Mammary epithelial cell (primary cell): ENCODE measurements at places on chromosomes 16 and 17. TPM values are rescaled to one million over a fixed set of nuclear protein-coding genes. Genes with fewer than 3 reads are reported as not detected.

- no peak for DNase-seq
These were observed 70.4 kb downstream of the METRNL start for GRCh38 chr17:83149761-83150251.

DNA sequence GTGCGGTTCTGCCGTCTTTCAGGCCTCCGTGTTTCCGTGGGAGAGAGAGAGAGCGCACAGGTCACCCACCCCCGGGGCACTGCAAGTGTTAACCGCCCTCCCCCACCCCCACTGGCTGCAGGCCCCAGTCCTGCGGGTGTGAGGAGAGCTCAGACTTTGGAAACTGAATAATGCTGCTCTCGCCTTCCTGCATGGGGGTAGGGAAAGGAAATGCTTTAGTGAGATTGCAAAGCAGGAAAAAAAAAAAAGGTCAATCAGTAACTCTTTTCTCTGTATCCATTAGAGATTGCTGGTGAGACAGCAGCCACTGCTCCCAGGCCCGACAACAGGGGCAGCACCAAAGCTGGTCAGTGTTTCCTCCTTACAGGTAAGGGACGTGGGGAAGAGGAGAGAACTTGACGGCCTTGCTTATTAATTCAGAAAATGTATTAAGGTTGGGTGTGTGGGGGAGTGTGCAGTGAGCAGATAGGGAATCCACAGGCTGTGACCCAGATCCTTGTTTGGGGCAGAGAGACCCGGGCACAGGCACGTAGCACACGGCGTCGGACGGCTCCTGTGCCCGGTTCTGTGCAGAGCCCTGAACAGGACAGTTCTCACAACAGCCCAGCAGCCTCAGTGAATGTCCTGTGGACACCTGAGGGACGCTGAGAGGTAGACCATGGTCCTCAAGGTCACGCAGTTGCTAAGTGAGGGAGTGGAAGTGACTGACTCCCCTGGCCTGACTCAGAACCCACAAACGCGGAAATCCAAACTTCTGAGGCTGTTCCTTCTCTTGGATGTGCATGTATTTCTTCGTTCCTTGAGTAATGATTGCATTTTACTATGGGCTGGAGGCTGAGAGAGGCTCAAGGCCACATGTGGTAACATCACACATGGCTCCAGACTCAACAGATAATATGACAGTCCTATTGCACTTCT is 156.5 kb downstream of the FOXL1 start:
- DNase-seq, result no peak

DNA sequence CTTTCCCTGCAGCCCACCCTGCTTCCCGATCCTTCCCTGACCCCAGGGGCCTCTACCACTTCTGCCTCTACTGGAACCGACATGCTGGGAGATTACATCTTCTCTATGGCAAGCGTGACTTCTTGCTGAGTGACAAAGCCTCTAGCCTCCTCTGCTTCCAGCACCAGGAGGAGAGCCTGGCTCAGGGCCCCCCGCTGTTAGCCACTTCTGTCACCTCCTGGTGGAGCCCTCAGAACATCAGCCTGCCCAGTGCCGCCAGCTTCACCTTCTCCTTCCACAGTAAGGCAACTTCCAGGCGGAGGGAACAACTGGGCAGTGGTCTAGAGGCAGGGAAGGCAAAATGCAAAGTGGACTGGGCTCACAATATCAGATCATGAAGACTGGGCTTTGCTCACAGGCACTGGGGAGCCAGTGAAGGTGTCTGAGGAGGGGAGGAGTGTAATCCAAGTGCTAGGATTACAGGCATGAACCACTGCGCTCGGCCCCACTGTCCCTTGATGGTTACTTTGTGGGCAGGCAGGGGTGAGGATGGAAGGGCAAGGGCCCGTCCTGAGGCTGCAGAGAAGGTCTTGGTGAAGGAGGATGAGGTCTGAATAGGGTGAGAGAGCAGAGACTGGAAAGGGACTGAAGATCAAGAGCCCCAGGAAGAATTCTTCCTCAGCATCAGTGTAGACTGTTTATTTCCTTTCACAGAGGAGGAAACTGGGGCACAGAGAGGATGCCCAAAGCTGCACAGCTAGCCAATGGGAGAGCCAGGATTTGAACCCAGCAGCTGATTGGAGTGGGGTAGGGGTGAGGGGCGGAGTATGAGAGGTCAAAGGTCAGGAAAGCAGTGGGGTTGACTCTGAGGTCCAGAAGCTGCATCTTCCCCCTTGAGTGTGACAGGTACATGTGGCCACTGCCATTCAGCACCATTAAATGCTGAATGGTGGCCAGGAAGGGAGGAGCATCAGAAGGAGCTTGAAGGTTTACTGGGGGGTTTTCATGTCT is 16.5 kb upstream of the ADGRG3 start:
- DNase-seq, result no peak

- no peak for DNase-seq
These were observed 35.0 kb downstream of the BCAS3 start for GRCh38 chr17:60712675-60713074.

DNA sequence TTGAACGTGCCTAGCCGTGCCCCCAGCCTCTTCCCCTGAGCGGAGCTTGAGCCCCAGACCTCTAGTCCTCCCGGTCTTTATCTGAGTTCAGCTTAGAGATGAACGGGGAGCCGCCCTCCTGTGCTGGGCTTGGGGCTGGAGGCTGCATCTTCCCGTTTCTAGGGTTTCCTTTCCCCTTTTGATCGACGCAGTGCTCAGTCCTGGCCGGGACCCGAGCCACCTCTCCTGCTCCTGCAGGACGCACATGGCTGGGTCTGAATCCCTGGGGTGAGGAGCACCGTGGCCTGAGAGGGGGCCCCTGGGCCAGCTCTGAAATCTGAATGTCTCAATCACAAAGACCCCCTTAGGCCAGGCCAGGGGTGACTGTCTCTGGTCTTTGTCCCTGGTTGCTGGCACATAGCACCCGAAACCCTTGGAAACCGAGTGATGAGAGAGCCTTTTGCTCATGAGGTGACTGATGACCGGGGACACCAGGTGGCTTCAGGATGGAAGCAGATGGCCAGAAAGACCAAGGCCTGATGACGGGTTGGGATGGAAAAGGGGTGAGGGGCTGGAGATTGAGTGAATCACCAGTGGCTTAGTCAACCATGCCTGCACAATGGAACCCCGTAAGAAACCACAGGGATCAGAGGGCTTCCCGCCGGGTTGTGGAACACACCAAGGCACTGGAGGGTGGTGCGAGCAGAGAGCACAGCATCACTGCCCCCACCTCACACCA is 724 bp downstream of the GAA start:
- DNase-seq, result peak; percentile 27

DNA sequence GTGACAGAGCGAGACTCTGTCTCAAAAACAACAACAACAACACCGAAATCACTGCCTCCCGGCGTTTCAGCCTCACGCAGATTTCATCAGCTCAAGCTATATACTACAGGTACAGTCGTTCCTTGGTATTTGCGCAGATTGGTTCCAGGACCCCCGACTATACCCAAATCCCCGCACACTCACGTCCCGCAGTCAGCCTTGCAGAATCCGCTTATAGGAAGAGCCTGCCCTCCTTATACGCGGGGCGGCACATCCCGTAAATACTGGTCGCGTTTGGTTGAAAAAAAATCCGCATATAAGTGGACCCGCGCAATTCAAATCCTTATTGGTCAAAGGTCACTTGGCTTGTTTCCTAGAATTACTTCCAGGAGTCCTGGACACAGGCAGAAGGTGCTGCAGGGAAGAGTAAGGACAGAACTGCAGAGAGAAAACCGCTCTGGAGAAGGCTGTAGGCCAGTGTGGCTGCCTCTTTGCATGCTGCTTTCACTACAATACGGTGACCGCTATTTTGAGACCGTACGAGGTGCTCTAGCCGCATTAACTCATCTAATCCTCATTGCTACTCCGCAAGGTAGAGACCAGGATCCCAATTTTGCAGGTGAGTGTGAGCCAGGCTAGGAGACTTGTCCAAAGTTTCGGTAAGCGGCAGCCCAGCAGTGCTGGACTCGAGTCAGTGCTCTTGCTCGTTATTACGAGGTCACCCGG is 718 bp downstream of the NDUFAB1 start:
- no peak for DNase-seq

DNA sequence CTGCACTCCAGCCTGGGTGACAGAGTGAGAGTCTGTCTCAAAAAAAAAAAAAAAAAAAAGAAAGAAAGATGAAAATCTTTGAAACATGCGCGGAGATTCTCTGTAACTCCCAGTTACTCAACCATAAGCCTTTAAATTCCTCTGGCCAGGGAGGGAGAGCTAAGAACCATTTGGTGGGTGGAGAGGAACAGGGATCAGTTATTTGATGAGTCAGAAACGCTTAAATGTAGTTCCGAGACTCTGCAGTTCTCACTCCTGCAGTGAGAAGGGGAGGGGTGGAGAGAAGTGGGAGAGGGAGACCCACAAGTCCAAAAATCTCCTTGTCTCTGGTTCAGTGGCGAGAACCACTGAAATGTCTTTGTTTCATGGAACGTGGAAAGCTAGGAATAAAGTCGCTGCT is 266.7 kb downstream of the SOX9 start:
- no peak for DNase-seq

GRCh38 chr17:29246628-29247027 is at the start of gene CRYBA1:
Gene CRYBA1, plus strand, starts transcription at chr17:29246859. Its CDS starts 5 bp downstream, at chr17:29246864.
- peak; percentile 21 for DNase-seq

Gene ABCC3
- polyA plus RNA-seq, result 49.6 TPM

DNA sequence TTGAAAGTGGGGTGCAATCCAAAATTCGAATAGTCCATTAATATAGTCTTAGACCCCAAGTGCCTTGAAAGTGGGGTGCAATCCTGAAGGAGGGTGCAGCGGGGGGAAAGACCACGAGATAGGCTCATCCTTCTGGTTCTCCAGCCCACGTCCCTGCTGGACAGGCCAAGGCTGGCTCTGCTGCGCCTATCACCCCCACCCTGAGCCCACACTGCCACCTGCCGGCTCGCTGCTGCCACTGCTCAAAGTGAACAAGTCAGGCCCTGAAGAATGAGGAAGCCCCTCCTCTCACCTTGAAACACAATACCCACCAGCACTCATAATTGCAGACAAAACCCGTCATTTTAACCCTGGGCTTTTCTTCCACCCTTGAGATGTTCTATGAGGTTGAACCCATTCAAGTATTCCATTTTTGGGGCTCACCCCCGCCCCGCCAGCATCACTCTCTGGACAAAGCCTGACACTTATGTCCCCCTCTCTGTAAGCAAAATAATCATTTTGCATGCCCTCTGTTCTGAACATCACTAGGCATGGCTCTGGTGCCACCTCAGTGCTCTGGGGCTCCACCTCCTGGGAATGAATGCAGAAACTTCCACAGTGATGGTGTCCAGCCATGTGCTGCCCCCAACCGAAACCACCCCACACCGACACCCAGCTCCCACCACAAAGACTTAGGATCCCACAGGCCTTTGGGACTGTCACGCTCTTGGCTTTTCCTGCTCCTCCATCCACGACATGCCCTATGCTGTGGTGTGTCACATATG is 56.8 kb downstream of the BEAN1 start:
- peak; percentile 51 for DNase-seq

DNA sequence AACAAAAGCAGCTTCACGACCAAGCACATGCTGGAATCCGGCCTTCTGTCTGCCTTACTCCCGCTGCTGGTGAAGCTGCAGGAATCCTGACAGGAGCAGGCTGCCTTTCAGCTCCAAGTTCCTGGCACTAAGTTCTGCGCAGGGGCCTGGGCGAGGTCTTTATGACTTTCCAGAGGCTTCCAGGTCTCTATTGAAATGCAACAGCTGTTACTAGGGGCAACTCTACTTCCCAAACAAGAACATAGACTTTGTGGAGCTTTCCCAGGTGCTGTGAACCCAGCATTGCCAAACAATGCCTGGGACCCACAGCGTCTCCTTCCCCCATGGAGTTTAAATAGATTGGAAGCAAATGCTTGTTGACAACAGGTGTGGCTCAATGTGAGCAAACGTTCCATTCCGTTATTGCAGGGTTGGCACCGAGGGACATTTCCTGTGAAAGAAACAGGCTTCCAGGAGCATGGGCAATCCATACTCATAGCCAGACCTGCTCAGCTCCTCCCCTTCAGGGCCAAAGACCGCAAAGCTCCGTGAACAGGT is 156.0 kb downstream of the CDH13 start:
- DNase-seq, result no peak

GRCh38 chr16:15694499-15694898 is 44.5 kb downstream of the NDE1 start:
- DNase-seq, result no peak

Gene ADAD2
- not detected for polyA plus RNA-seq

Gene CHRNE
- 0.03 TPM for polyA plus RNA-seq

Gene PRKCB
- not detected for polyA plus RNA-seq
